Fibroblast of villous mesenchyme (primary cell): ENCODE measurements at places on chromosomes 1 and 21. TPM values are rescaled to one million over a fixed set of nuclear protein-coding genes. Genes with fewer than 3 reads are reported as not detected.

CD48 gene
- not detected in 2 replicates for total RNA-seq

SPRR1A gene
- not detected in 2 replicates for total RNA-seq

RGS7 gene
- total RNA-seq: under 0.01 and 0.43 TPM in 2 replicates

RNU1-2 gene
- under 0.01 TPM in 1 of 2 replicates, not detected in the other for total RNA-seq

ZNF593OS gene
- total RNA-seq: 0.32 TPM in 1 of 2 replicates, not detected in the other

GJA5 gene
- total RNA-seq: under 0.01 and 0.86 TPM in 2 replicates

RGS1 gene
- 0.32 TPM in 1 of 2 replicates, not detected in the other for total RNA-seq

TSPAN1 gene
- 0.32 and 0.43 TPM in 2 replicates for total RNA-seq

PDC gene
- 0.43 TPM in 1 of 2 replicates, not detected in the other for total RNA-seq

AIRE gene
- total RNA-seq: under 0.01 TPM in 1 of 2 replicates, not detected in the other

RUNX1 gene
- total RNA-seq: 21.6 and 37.4 TPM in 2 replicates

LHX4 gene
- 0.32 and 0.86 TPM in 2 replicates for total RNA-seq

FAM72B gene
- 0.97 and 5.2 TPM in 2 replicates for total RNA-seq

ST6GALNAC3 gene
- 1.3 TPM in 2 replicates for total RNA-seq

SETDB1 gene
- 26.1 and 34.1 TPM in 2 replicates for total RNA-seq

CELA3B gene
- total RNA-seq: not detected in 2 replicates

ZFP69B gene
- 3.9 and 5.8 TPM in 2 replicates for total RNA-seq

SHE gene
- total RNA-seq: not detected in 2 replicates

CBR3 gene
- 12.1 and 13.2 TPM in 2 replicates for total RNA-seq

F3 gene
- 198 and 506 TPM in 2 replicates for total RNA-seq

BSND gene
- total RNA-seq: not detected in 2 replicates

KIF2C gene
- 18.7 and 26.8 TPM in 2 replicates for total RNA-seq

YOD1 gene
- 10.6 and 16.0 TPM in 2 replicates for total RNA-seq

SMIM11 gene
- 4.7 and 7.1 TPM in 2 replicates for total RNA-seq

AMY2A gene
- total RNA-seq: not detected in 2 replicates

CFAP298 gene
- total RNA-seq: 12.6 and 20.3 TPM in 2 replicates

CYP4B1 gene
- total RNA-seq: not detected in 2 replicates

KCNT2 gene
- total RNA-seq: 3.2 and 7.3 TPM in 2 replicates

FCRL5 gene
- not detected in 2 replicates for total RNA-seq

HFM1 gene
- total RNA-seq: under 0.01 TPM in 2 replicates

AMY1A gene
- not detected in 2 replicates for total RNA-seq

RAVER2 gene
- 7.1 and 9.1 TPM in 2 replicates for total RNA-seq

CYP4A11 gene
- total RNA-seq: not detected in 2 replicates

SLC22A15 gene
- 7.8 and 9.3 TPM in 2 replicates for total RNA-seq
